Adrenal gland (tissue), 19 donors: ENCODE measurements at places on chromosomes 7 and 10. TPM values are rescaled to one million over a fixed set of nuclear protein-coding genes. Genes with fewer than 3 reads are reported as not detected.

GRCh38 chr7:15889507-15889906, 203.0 kb upstream of the MEOX2 start:
- no peak overlapping the region for H3K4me3 ChIP-seq
- no peaks in the 10 kb centered on the region for H3K36me3 ChIP-seq
- DNase-seq, result peak; percentile 28
- H3K27me3 ChIP-seq, result no peaks in the 10 kb centered on the region
- no peaks in the 10 kb centered on the region for H3K4me1 ChIP-seq

The NKX2-3 gene
- not detected for total RNA-seq

DNA sequence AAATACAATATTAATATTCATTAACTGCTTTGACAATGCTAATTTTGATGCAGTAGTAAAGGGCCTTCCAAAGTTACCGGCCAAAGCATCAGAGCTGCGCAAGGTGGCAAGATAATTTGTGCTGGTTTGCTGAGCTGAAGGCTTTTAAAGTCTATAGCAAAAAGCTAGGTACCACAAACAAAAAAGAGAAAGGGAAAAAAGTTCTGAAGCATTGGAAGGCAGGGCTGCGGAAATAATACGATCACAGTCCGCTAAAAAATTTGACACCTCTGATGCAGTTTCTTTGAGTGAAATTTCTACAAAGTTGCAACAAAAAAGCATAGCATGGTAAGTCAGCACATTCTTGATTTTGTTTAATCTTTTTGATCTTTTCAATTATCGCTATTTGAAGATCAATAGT, 175.6 kb downstream of the TCF7L2 start:
- no peaks in the 10 kb centered on the region for H3K36me3 ChIP-seq
- no peaks in the 10 kb centered on the region for H3K27me3 ChIP-seq

The PLAC9 gene
- 26.6 TPM for total RNA-seq

DNA sequence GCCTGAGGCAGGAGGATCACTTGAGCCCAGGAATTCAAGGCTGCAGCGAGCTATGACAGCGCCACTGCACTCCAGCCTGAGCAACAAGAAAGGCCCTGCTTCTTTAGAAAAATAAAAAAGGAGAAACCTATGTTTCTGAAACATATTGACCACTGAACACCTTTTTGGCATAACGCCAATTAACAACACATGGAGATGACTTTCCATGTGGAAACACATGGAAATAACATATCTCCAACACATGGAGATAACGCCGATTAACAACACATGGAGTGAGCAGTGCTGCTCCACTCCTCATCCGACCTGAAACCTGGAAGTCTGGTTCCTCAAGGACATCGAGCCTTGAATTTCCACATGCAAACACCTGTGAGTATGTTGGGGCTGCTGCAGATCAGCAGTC, 126.9 kb downstream of the KCNMA1 start:
- DNase-seq, result no peak
- no peak overlapping the region for H3K4me3 ChIP-seq
- H3K27me3 ChIP-seq, result peaks cover 7% of the 10 kb centered on the region
- no peaks in the 10 kb centered on the region for H3K36me3 ChIP-seq
- no peaks in the 10 kb centered on the region for H3K4me1 ChIP-seq

DNA sequence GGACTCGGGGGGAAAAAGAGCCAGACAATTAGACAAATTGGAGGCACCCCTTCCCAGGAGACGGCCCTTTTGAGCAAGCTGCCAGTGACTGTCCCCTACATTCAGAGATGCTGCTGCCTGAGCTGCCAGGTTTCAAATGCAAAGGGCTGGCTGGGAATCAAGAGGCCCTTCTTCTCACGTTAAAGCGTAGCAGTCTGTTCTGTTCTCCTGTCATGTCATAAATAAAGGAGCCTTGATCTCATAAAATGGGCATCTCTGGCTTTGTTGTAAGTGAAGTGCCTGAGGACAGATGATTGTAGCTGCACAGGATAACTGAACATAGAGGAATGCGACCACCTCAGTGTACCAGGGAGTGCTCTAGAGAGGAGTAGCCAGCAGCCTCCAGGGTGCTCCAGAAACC, 917.9 kb downstream of the GRID1 start:
- DNase-seq, result no peak
- H3K4me3 ChIP-seq, result no peak overlapping the region
- no peaks in the 10 kb centered on the region for H3K36me3 ChIP-seq
- no peaks in the 10 kb centered on the region for H3K27me3 ChIP-seq
- no peak overlapping the region for H3K27ac ChIP-seq

GRCh38 chr7:85052056-85052737, 134.7 kb downstream of the SEMA3D start:
- no peaks in the 10 kb centered on the region for H3K4me1 ChIP-seq
- no peak for DNase-seq
- no peak overlapping the region for H3K4me3 ChIP-seq

- H3K36me3 ChIP-seq, result no peaks in the 10 kb centered on the region
- peaks cover 2% of the 10 kb centered on the region for H3K27me3 ChIP-seq
- H3K4me1 ChIP-seq, result no peaks in the 10 kb centered on the region
- DNase-seq, result no peak
- no peak overlapping the region for H3K4me3 ChIP-seq
- H3K27ac ChIP-seq, result no peak overlapping the region
These were observed 40.3 kb downstream of the PDGFA start for GRCh38 chr7:479115-479947.

The CAV1 gene
- total RNA-seq, result 6.7 TPM

GRCh38 chr7:116399819-116400218, 99.7 kb upstream of the CAV2 start:
- no peaks in the 10 kb centered on the region for H3K4me1 ChIP-seq
- no peak overlapping the region for H3K4me3 ChIP-seq
- no peak overlapping the region for H3K27ac ChIP-seq
- no peaks in the 10 kb centered on the region for H3K27me3 ChIP-seq
- H3K36me3 ChIP-seq, result no peaks in the 10 kb centered on the region
- no peak for DNase-seq

The CYP26A1 gene
- not detected for total RNA-seq

DNA sequence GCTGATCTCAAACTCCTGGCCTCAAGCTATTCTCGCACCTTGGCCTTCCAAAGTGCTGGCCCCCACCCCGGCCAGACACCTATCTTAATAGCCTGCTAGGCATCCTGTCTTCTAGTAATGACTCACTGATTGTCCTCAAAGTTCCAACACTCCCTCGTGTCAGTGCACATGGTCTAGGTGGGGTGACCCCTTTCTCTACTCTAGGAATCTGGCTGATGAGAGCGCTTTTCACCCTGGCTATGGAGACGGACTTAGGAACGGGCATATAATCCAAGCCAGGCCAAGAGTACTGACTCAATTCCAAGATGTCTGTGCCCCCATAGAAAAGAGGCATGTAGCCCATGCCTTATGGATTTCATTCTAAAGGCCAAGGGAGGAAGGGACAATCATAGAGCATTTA, 67.0 kb downstream of the PRLHR start:
- no peaks in the 10 kb centered on the region for H3K36me3 ChIP-seq
- no peaks in the 10 kb centered on the region for H3K4me1 ChIP-seq
- no peak for DNase-seq

- no peaks in the 10 kb centered on the region for H3K27me3 ChIP-seq
- no peaks in the 10 kb centered on the region for H3K4me1 ChIP-seq
- no peaks in the 10 kb centered on the region for H3K36me3 ChIP-seq
- no peak for DNase-seq
- no peak overlapping the region for H3K4me3 ChIP-seq
These were observed 26.8 kb upstream of the EGR2 start for GRCh38 chr10:62842983-62843382.

DNA sequence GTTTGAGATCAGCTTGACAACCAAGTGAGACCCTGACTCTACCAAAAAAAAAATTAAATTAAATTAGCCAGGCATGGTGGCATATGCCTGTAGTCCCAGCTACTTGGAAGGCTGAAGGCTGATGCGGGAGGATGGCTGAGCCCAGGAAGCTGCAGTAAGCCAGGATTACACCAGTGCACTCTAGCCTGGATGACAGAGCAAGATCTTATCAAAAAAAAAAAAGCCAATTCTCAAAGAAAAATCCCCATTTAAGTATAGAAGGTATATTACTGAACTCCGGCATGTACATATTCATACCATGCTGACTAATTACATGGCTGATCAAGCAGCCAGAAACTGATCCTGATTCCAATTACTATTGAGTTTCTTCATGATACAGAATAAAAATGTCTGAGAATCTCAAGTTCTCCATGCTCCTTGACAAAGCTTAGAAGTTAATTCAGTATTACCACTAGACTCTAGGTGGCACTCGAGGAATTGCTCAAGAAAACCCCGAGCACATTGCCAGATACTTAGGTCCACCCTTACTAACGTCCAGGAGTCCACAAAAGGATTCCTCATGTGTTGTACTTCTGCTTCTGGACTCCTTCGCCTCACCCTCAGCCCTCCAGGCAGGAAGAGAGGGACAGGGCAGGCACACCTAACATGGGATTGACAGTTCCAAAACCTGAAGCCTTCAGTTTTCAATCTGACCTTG, 148.9 kb downstream of the PARD3 start:
- H3K4me1 ChIP-seq, result no peaks in the 10 kb centered on the region
- DNase-seq, result peak; percentile 42
- no peak overlapping the region for H3K27ac ChIP-seq
- no peaks in the 10 kb centered on the region for H3K36me3 ChIP-seq

DNA sequence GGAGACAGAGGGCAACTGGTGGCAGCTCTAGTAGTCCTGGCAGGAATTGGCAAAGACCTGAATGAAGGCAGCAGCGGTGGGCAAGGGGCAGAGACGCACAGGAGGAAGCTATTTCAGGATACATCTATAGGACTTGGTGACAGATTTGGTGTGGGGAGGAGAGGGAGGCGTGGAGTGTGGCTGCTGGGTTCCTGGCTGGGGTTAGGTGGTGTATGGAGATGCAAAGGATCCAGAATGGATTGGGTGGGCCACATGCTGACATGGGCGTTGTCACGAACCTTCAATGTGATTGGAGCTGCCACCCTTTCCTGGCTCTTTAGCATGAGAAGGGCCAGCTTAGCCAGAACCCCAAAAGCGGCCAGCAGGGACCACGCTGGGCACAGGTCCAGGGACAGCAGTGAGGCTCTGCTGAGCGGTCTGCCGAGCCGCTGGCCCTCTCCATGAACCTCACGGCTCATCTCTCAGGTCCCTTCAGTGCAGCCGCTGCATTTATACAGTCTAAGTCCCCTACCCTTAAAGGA, 10.2 kb upstream of the ADCY1 start:
- H3K27me3 ChIP-seq, result no peaks in the 10 kb centered on the region
- peaks cover 4% of the 10 kb centered on the region for H3K4me1 ChIP-seq
- no peak overlapping the region for H3K27ac ChIP-seq
- H3K4me3 ChIP-seq, result no peak overlapping the region
- no peaks in the 10 kb centered on the region for H3K36me3 ChIP-seq

DNA sequence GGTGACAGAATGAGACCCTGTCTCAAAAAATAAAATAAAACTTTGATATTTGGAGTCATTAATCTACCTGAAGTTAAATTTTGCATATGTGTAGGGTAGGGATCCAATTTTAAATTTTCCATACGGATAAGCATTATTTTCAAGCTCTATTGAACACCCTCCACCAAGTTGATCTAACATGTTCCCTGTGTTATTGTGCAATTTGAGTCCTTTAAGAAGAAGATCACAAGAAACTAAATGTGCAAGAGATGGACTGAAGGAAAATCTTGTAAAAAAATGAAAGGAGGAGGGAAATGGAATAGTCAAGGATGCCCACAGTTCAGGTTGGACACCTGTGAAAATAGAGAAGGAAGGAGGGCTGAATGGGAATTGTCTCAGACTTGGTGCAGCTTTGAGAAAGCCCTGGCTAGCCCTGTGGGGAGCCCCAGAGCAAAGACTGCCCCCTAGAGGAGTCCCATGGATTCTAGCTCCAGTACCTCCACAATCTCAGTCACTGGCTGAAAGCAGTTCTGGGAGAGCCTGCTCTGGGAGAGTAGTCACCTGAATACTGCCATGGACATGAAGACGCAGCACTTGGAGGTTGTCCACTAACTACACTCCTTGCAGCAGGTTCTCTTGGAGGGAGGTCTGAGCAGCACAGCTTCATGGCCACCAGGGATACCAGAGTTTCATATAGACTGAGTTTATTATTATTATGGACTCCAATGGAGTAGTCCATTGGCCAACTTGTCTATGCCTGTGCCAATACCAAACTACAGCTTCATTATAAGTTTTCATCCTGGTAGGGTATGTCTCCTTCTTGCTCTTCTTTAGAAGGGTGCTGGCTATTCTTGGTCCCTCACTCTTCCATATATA, 5.7 kb upstream of the TIAL1 start:
- peaks cover 3% of the 10 kb centered on the region for H3K4me1 ChIP-seq
- H3K27ac ChIP-seq, result no peak overlapping the region
- H3K4me3 ChIP-seq, result no peak overlapping the region

The AHCYL2 gene
- total RNA-seq, result 20.4 TPM

GRCh38 chr7:142983825-142984224, 21.7 kb upstream of the KEL start:
- no peak overlapping the region for H3K27ac ChIP-seq
- H3K27me3 ChIP-seq, result no peaks in the 10 kb centered on the region
- H3K4me1 ChIP-seq, result no peaks in the 10 kb centered on the region
- H3K4me3 ChIP-seq, result no peak overlapping the region
- H3K36me3 ChIP-seq, result no peaks in the 10 kb centered on the region

DNA sequence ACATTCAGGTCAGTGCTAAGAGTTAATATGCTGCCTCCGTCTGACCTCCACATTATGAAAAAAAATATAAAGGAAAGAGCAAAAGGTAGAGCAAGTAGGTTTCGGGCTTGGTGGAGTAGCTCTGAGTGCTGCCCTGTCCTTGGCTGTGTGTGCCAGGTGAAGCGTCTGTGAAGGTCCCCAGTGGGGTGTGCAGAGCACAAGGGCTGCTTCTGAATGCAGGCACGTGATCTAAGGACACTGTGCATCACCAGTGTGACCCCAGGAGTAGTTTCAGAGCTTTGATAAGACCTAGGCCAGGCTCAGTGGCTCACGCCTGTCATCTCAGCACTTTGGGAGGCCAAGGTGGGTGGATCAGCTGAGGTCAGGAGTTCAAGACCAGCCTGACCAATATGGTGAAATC, 36.0 kb downstream of the KLF6 start:
- DNase-seq, result no peak
- H3K27ac ChIP-seq, result peak overlapping the region; percentile 51
- no peak overlapping the region for H3K4me3 ChIP-seq
- no peaks in the 10 kb centered on the region for H3K27me3 ChIP-seq

GRCh38 chr7:45574416-45574668, 174 bp downstream of the ADCY1 start:
- H3K27me3 ChIP-seq, result peaks cover 10% of the 10 kb centered on the region
- no peak for DNase-seq
- no peaks in the 10 kb centered on the region for H3K36me3 ChIP-seq
- peak overlapping the region; percentile 51 for H3K4me3 ChIP-seq
- peaks cover 9% of the 10 kb centered on the region for H3K4me1 ChIP-seq

The MRPL32 gene
- 84.5 TPM for total RNA-seq

The SGPL1 gene
- 39.0 TPM for total RNA-seq

- no peak overlapping the region for H3K27ac ChIP-seq
- no peak for DNase-seq
- no peaks in the 10 kb centered on the region for H3K27me3 ChIP-seq
- H3K4me1 ChIP-seq, result no peaks in the 10 kb centered on the region
- no peak overlapping the region for H3K4me3 ChIP-seq
These were observed 85.9 kb upstream of the PLXDC2 start for GRCh38 chr10:19730167-19730906.

The SKIDA1 gene
- 2.6 TPM for total RNA-seq
